ENCODE measurements at places on chromosomes 16 and 17.

GRCh38 chr17:64706224-64707049 is 44.3 kb upstream of the SMURF2 start:
- no peak for DNase-seq

GRCh38 chr16:79653373-79653891 is 52.9 kb upstream of the MAF start:
- no peak for DNase-seq

- no peak for DNase-seq
Observed at GRCh38 chr17:2511138-2511461, 588 bp downstream of the METTL16 start.

- no peak for DNase-seq
Observed at GRCh38 chr16:50269061-50269705, 2.8 kb downstream of the ADCY7 start.

DNA sequence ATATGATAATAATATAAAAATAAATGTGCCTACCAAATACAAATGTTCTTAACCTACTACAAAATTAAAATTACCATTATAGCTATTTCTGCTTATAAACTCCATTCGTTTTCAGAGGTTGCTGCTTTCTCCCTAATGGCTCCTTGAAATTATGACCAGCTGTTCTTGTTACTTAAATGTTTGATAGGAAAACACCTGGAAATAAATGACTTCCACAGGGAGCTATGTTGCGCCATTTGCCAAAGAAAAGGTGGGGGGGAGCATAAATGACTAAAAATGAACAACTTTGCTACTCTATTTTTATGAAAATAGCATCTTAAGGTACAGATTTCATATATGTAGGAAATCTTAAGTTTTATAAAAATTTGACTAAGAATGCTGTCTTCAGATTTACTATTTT is 157.5 kb upstream of the MON1B start:
- DNase-seq: no peak

DNA sequence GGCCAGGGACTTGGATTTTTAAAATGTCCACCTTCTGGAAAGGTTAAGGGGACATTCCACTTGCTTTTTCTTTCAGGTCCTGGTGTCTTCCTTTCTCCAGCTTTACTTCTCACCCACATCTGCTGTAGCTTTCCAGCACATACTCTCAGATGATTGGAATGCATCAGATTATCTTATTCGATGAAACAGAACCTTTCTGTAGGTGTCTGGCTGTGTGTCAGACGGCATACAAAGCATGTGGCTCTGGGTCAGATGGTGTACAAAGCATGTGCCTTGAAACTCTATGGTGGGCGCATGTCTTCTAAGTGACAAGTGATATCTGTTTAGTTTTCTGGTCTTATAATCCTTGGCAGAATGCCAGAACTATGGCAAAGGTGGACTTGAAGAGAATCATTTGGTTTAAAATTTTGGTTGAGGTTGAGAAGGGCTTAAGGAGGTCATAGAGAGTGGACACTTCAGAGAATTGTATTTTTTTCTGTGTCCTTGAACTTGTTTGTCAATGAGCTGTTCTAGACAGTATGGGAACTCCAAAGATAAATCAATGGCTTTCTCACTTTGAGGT is 125.3 kb downstream of the FTO start:
- DNase-seq: no peak

DNA sequence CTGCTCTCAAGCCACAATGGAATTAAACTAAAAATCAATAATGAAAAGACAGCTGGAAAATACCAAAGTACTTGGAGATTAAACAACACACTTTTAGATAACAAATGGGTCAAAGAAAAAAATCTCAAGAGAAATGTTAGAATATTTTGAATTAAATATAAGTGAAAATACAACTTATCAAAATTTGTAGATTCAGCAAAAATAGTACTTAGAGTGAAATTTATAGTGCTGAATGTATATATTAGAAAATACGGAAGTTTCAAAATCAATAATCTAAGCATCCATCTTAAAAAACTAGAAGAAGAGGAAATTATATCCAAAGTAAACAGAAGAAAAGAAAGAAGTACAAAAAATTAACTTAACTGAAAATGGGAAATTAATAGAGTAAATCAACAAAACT is 179.2 kb upstream of the CDH11 start:
- DNase-seq: no peak

GRCh38 chr16:88857728-88858339 is 907 bp downstream of the TRAPPC2L start:
- DNase-seq: peak; percentile 78

DNA sequence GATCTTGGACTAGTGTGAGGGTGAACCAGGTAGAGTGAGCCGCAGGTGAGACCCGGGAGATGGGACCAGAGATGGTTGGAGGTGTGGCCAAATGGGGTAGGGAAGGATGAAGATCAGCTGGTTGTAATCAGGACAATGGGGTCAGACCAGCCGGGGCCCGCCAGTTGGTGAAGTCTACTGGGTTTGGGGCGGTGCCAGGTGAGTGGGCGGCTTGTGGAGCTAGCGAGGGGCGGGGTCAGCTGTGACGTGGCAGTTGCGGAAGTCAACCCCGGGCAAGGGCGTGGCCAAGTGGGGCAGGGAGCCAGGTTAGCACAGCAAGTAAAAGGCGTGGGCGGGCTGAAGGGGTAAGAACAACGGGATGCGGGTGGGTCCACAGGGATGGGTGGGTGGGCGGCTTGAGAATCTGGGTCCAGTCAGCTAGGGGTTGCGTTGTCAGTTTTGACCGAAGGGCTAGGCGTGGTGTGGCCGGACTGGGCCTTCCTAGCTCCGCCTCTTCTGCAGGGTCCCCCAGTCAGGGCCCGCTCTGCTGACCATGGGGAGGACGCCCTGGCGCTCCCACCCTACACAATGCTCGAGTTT is 25.5 kb upstream of the ALKBH5 start:
- peak; percentile 96 for DNase-seq

DNA sequence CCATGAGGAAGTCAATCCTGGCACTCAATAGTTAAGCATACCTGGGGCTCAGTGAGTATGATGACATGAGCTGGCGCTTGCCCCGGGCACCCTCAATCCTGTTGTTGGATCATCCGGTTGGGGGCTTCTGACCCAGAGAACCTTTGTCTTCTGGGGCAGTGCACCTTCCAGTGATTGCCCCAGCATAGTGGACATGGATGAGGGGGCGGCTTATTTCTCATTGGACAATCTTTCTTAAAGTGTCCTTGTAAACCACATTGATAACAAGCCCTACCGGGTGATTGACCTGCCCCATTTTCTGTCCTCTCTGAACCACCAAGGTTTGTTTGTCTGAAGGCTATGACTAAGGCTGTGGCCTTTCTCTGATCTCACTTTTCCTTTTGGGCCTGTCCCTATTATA is 18.2 kb downstream of the IGSF6 start:
- DNase-seq: no peak

- no peak for DNase-seq
Observed at GRCh38 chr16:66904846-66905632, 13.6 kb downstream of the CDH16 start.

GRCh38 chr16:64397042-64397441 is 724.8 kb downstream of the CDH11 start:
- DNase-seq: no peak

- DNase-seq: no peak
Observed at GRCh38 chr16:3946604-3947180, 66.2 kb upstream of the CREBBP start.

DNA sequence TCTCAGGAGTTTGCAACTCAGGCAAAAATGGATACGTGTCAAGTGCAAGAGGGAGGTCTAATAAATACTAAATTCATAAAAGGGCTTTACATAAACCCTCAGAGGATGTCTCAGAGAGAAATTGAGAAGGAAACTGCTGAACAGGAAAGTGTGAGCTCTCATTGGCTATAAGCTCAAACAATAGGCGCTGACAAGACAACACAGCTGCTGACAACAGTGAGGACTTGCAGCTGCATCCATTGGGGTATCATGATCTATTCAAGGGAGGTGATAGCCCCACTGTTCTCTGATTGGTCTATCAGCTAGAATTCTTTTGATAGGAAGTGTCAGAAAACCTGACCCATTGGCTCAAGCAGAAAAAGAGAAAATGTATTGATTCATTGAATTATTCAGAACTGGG is 187.2 kb downstream of the CBLN1 start:
- DNase-seq: no peak

DNA sequence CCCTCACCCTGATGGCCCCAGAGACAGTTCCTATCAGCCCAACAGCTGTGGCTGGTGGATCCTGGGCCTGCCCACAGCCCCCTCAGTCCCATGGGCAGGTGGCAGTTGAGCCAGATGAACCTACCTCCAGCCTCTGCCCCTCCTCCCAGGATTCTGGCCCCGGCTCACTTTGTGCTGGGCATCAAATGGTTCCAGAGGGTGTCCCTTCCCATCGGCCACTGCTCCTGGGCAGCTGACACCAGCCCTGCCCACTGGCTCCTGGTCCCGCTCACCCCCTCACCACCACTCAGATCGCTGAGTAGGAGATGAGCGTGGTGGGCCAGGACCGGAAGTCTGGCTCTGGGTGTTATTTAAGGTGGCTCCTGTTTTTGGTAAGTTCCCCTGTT is 2.0 kb downstream of the TTYH2 start:
- no peak for DNase-seq

DNA sequence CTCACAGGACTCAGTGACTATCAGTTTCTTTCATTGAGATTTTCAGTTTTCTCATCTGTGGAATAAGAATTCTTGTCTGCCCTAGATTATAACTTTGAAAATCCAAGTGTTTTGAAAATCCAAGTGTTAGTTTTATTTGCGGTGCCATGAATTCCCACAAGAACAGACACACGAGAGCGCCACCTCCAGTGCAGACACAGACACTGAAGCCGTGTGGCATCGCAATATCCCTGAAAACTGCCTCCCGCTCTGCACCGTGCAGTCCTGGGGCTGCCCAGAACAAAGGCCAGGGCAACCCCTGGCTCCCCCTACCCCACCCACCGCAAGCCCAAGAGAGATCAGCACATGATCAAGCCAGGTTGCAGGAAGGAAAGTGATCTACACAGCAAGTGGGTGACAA is 229.5 kb upstream of the ASIC2 start:
- no peak for DNase-seq

DNA sequence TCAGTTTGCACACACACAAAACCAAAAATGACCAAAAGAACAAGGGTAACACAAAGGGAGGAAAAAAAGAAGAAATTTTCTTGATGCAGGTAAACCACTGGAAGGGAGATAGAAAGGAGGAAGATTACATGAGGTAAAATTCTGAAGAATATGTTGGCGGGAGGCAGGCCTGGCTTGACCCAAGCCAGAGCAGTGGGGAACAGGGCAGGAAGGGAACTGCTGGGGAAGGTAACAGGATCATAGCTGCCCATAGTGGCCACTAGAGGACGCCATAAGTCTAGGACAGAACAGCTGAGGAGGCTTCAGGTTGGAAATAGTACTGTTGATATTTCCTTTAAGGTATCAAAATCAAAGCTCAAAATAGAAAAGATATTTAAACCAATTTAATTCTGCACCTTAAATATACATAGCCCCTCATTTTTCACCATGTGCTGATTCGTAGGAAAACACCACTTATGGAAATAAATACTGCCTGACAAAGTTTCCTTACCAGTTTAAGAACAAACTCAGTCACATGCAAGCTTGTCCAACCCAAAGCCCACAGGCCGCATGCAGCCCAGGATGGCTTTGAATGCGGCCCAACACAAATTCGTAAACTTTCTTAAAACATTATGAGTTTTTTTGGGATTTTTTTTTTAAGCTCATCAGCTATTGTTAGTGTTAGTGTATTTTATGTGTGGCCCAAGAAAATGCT is 15.5 kb downstream of the VPS35 start:
- DNase-seq: peak; percentile 26

DNA sequence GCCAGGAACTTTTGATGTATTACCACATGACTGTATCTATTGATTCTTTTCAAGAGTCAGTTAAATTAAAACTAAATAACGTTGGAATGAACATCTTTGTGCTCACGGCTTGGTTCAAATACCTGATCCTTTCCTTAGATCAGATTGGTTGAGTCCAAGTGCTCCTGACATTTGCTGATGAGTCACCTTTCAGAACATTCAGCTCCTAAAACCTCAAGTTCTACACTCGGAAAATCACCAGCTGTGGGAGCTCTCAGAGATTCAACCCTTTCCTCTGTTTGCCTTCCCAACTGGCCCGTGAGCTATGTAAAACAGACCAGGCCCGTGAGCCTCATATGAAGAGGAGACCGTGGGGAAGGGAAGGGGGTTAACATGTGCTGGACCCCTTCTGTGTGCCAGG is 68.1 kb downstream of the RTN4RL1 start:
- no peak for DNase-seq

- no peak for DNase-seq
Observed at GRCh38 chr16:23125277-23125676, 24.0 kb downstream of the USP31 start.

GRCh38 chr16:4859190-4859899 is 12.1 kb downstream of the UBN1 start:
- DNase-seq: no peak

GRCh38 chr17:55284944-55285339 is 20.2 kb downstream of the HLF start:
- DNase-seq: no peak

DNA sequence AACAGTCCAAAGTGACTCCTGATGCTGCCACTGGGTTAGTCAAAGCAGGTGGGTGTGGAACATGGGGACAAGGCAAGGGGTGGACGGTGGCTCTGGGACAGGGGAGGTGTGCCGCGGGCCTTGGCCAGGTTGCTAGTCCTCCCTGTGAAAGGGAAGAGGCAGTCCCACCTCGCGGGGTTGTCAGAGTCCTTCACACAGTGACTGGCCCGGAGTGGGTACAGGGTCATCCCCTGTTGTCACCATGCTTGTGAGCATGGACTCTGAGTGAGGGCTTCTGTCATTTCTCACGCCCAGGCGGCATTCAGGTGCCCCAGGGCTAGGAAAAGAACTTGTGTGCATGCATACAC is 3.1 kb upstream of the ZNF469 start:
- no peak for DNase-seq

DNA sequence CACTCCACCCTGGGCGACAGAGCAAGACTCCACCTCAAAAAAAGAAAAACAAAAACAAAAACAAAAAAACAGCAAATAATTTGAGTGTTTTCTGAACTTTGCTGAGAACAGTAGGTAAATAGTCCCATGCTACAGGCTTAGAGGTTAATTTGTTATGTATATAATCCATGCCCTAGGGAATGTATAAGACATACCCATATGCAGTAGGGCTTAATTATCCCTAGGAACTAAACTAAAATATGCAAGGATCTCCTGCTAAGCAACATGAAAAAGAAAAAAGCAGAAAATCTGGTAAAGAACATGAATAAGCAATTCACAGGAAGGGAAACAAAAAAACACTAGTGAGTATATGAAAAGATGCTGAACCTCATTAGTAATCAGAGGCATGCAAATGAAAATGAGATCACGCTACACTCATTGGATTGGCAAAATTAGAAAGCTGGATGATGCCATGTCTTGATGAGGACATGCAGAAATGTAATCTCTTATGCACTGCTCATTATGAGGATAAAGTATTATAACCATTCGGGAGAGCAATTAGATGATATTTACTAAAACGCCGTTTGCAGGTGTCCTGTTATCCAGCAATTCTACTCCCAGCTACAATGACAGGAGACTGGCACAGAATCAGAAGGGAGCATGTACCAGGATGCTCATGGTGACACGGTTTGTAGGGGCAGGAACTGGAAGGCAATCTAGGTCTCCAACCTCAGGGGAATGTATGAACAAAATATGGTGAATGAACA is 5.6 kb downstream of the KCTD13 start:
- DNase-seq: no peak

All from activated CD8-positive, alpha-beta memory T cell treated with anti-CD3 and anti-CD28 coated beads, Interleukin-2, amount 50 U/mL, for 4 hours (primary cell).